MCF 10A (cell line): ENCODE measurements at places on chromosomes 4 and X. TPM values are rescaled to one million over a fixed set of nuclear protein-coding genes. Genes with fewer than 3 reads are reported as not detected.

The MBTPS2 gene
- 21.1 and 21.8 TPM in 2 replicates for total RNA-seq

The MAGEA1 gene
- total RNA-seq, result not detected in 2 replicates

The IL21 gene
- not detected in 2 replicates for total RNA-seq

The NXF2B gene
- not detected in 2 replicates for total RNA-seq

The SSX1 gene
- total RNA-seq, result not detected in 2 replicates

The BCOR gene
- total RNA-seq, result 7.5 and 12.0 TPM in 2 replicates

GRCh38 chr4:3783693-3784306 lies 17.6 kb downstream of the ADRA2C start:
- H3K4me1 ChIP-seq, result no peaks in the 10 kb centered on the region
- no peak for DNase-seq
- no peak overlapping the region for H3K27ac ChIP-seq
- no peak overlapping the region for H3K4me3 ChIP-seq
- no peaks in the 10 kb centered on the region for H3K36me3 ChIP-seq

DNA sequence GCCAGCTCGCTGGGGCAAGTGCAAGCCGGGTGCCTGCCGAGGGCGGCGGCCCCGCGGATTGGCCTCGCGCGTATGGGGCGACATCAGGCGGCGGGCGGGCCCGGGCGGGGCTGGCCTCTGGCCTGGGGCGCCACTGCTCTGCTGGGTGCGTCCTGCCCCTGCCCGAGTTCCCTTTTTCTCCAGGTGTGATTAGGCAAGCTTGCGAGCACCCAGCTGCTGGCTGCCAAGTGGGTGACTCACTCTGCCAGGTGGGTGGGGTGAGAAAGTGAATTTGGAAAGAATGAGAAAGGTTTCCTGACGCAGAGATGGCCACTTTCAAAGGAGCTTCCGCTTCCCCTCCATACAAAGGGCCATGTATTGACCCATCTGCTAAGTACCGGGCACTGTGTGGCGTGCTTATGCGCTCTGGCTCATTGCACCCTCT lies 32.5 kb downstream of the FGFBP1 start:
- H3K27me3 ChIP-seq, result no peaks in the 10 kb centered on the region
- peak; percentile 99 for DNase-seq
- peaks cover 7% of the 10 kb centered on the region for H3K4me1 ChIP-seq

DNA sequence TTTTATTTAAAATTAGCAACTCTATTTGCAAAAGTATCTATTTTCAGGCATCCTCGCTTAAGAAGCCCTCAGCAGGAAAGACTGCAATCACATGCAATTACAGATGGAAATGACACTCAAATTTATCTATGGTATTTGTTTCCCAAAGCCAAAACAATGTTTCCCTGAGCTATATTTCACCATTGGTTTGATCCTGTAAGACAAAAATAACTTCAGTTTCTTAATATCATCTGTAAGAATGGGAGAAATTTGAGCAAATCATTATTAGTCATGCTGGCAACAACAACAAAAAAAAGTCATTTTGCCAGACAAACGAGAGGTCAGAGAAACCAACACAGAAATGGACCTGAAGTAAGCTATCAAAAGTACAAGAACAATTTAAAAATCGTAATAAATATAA lies 204.1 kb downstream of the NR3C2 start:
- H3K36me3 ChIP-seq, result peaks cover 6% of the 10 kb centered on the region
- no peak overlapping the region for H3K4me3 ChIP-seq
- no peaks in the 10 kb centered on the region for H3K27me3 ChIP-seq
- H3K4me1 ChIP-seq, result no peaks in the 10 kb centered on the region

DNA sequence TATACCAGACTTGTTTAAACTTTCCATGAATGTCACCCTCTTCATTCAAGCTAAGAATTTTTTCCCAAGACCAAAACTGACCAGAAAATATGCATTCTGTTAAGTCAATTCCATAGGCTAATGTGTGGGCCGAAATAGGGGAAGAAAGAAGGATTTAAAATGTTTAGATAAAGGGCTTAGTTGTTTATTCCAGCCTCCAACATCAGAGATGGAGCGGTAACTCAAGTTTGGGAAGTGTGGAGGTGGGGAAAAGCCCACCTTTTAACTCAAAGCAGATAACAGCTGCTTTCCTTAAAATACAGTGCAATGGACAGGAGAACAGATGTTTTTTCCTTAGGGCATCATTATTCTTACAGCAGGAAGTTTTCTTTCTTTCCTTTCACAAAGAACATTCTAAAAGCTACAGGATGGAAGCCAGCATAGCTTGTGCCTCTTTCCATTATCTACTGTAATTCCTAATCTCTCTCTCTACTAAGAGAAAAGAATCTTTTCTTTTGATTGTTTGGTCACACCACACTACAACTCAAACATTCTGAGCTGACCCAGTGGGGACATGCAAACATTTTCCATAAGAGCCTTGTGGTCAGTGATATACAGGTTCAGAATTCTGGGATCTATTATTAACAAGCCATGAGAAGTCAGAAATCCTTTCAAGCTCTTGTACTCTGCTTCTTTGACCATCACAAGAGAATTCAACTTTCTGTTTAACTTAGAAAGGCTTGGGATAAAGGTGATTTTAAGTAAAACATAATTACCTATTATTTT lies 101.6 kb downstream of the PDE5A start:
- peaks cover 8% of the 10 kb centered on the region for H3K4me1 ChIP-seq
- no peak overlapping the region for H3K27ac ChIP-seq
- no peaks in the 10 kb centered on the region for H3K36me3 ChIP-seq
- H3K27me3 ChIP-seq, result no peaks in the 10 kb centered on the region

DNA sequence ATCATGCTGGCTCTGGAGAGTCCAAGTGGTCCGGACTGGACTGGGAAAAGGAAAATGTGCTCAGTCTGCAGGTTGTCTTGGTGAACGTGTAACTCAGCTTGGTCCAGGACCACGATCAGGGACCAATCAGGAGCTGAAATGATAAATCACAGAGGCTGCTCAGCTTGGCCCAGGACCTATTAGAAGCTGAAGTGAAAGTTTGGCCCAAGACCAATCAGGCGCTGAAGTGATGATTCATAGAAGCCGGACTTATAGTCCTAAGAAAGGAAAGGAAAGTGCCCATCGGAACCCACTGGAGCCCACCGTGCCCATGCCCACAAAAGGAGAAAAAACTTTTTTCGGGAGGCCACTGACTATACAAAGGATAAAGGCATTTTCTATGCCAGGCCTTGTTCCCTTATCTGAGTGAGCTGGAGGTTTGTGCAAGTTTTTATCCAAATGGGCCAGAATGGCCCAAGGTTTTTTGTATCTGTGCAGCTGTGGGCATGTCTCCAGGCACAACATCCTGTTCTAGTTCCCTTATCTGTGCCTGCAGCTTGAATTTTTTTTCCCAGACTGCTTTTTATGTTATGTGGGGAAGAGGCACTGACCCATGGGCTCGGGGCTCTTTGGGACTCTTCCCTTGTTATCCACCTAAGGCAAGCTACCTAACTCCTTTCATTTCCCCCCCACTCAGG lies 194.4 kb downstream of the FAM133A start:
- peak; percentile 17 for DNase-seq
- no peak overlapping the region for H3K4me3 ChIP-seq
- no peak overlapping the region for H3K27ac ChIP-seq
- H3K27me3 ChIP-seq, result peaks cover 29% of the 10 kb centered on the region
- H3K4me1 ChIP-seq, result no peaks in the 10 kb centered on the region

- peak; percentile 18 for DNase-seq
- no peak overlapping the region for H3K4me3 ChIP-seq
- H3K27ac ChIP-seq, result no peak overlapping the region
Observed at GRCh38 chrX:138034136-138034535, 468.2 kb downstream of the ZIC3 start.
